ENCODE measurements at places on chromosomes 2 and 18.

- DNase-seq = no peak
These were observed 172.7 kb upstream of the FHL2 start for GRCh38 chr2:105571445-105571987.

- no peak for DNase-seq
These were observed 95.0 kb upstream of the EML6 start for GRCh38 chr2:54628418-54628817.

GRCh38 chr2:237765875-237766274 is 32.7 kb upstream of the RBM44 start:
- DNase-seq = no peak

GRCh38 chr2:149200109-149200520 is 130.3 kb upstream of the LYPD6 start:
- DNase-seq = peak; percentile 30

GRCh38 chr2:20432714-20433113 is 14.2 kb upstream of the RHOB start:
- DNase-seq = no peak

DNA sequence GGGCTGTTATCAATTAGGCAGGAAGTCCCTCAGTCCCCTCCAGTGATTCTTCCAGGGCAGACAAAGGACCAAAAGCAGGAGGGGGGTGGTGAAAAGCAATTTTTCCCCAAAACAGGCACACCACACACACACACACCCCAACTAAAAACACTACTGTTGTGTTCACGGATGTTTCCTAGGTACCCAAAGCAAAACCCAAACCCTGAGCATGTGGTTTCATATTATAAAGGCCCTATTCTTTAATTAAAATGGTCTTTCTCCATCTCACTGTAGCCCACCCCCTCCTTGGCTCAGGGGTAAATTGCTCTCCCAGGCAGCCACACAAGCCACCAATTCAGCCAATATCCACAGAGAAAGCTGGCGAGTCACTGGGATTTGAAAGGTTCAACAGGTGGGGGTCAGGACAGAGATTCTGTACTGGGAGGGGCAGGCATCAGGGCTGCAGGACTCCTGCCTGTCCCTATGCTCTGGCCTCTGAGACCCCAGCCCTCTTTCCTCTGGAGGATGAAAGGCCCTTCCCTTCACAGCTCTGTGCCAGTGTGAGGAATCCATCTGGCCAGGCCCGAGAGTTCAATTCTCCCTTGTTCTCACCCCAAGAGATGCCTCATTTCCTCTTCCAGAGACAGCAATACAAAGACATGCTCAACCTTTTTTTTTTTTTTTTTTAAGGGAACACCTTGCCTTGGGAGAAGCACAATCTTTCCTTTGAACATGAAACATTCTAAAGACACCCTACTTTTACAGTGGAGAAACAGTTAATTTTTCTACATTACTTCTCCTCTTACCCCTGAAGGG is 43.6 kb downstream of the SPRED2 start:
- no peak for DNase-seq

DNA sequence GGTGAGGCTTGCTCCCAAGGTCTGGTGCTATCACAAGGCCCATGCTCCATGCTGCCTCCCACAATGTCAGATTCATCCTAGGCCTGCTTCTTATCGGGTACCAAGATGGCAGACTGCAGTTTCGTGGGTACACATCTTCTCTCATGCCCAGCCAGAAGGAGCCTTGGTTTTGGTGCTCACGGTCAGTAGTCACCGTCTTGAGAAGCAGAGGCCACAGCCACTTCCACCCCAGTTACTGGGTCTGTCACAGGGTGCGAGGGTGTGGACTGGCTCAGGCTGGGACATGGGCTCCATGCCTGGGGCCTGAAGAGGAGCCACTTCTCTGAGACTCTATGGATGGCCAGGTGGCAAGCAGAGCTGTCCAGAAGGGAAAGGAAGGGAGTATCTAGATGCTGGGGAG is 178.8 kb upstream of the HS6ST1 start:
- DNase-seq = no peak

DNA sequence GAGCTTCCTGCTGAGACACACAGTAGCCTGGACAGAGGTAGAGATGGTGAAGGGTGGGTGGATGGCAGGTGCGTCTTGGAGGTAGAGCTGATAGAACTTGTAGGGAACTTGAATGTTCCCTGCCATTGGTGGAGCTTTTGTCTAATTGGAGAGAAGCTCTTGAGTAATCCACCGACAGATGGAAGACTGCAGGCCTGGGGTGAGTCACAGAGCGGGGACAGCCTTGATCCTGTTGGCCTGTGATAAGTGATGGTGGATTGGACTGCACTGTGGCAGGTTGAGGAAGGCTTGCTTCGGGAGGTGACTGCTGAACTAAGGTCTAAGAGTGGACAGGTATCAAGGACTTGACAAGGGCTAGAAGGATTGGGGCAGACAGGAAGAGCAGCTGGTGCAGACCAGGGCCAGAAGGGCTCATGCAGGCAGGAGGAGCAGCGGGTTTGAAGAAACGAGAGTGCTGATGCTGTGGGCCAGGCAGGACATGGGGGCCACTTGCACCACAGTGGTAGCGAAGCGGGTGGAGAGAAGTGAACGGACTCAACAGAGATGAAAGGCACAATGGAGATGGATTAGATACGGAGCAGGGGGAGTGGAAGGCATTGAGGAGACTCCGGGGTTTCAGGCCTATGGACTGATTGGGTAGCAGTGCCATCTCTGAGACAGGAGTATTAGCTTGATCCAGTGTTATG is 16.3 kb downstream of the CABLES1 start:
- no peak for DNase-seq

DNA sequence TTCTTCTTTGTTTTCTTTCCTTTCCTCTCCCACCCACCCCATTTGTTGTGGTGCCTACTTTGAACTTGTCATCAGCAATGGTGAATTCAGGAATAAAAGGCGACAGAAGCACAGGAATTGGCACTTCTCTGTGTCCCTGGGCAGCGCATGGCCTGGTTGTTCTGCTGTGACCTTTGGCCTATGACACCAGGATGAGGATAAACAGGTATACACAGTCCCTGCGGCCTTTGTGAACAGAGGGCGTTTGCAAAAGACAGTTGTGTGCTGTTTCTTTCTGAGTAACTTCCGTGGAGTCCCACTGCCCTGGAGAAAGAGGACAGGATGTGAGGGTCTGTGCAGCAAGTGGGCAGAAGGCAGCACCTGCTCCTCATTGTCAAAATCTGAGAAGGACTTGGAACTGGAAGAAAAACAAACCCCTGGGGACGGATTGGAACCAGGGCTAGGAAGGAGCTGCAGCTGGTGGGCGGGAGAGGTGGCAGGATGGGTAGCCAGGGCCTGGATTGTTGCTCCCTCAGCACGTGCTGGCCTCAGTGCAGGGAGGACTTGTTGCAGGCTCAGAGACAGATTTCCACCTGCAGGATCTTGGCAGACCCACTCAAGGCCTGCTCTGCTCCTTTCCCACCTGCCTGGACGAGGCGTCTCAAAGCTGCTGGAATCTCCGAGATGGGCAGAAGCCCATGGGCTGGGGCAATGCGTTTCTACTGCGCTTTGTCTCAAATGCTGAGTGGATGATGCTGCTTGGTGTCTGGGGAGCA is 159.5 kb downstream of the ACKR3 start:
- no peak for DNase-seq

GRCh38 chr2:206457188-206457634 is 13.9 kb downstream of the ADAM23 start:
- no peak for DNase-seq

DNA sequence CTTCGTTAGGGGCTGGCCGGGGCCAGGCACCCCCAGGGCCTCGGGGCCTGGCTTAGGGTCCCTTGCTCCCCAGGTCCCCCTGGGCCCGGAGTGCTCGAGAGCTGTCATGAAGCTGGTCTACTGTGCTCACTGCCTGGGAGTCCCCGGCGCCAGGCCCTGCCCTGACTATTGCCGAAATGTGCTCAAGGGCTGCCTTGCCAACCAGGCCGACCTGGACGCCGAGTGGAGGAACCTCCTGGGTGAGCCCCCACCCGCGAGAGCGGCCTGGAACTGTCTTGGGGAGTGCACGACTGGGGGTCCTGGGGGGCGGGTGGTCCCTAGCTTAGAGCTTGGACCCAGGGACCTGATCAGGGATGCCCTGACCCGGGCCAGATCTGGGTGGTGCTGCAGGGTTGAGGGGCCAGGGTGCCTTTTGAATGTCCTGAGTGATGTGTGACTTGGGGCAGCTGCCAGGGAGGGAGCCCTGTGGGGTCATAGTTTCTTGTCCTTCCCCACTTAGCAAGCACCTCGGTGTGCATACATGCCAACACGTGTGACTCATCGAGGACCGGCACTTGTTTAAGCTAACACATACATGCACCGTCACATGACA is 27.9 kb downstream of the GPC1 start:
- DNase-seq = no peak

DNA sequence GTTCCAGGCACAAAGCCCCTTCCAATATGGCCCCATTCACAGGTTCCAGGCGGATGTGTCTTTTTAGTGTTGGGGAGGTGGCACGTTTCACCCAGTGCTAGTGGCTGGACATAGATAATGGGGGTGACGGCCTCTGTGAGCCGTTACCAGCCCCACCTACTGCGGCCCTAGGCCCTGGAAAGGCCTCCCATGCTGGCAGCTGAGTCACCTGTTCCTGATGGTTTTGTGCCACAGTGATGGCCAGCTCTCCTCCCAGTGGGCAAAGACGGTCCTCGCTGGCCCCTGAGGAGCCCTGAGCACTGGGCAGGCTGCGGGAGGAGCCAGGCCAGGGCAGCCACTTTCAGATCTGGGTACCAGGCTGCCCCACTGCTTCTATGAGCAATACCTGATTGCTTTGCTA is 40.0 kb upstream of the GPC1 start:
- no peak for DNase-seq

GRCh38 chr2:204260162-204260877 is 285.0 kb upstream of the PARD3B start:
- peak; percentile 76 for DNase-seq

DNA sequence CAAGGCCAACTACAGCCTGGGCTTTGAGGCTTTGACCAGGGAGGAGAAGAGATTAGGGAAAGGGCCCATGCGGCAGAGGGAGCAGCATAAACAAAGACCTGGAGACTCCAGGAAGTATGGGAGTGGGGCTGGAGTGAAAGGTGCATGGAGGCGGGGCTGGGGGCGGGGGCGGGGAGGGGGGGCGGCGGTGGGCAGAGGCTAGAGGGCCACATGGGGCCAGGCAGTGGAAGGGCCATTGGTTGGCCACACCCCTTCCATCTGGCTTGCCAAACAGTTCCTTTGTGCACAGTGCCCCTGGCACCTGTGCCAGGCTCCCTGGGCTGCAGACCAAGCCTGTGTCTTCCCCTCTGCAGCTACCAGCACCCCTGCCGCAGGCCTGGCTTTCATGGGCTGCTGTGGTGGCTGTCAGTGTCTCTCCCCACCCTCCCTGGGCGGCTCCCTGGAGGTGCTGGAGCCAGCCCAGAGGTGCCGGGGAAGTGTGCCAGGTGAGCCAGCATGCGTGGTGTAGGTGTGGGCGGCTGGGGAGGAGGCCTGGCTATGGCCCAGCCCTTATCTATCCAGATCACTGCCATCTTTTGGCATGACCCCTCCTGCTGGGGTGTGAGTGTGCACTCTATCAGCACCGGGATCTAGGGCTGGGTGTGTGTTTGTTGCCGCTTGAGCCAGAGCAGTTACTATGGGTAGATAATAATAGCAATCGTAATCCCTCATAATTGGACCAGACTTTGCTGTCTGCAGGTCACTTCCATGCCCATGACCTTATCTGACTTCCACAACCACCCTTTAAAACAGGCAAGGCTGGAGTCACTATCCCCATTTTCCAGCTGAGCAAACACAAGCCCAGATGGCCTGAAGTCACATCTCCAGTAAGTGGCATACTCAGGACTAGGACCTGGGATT is 30.5 kb downstream of the DNMT3A start:
- DNase-seq = no peak

GRCh38 chr18:9201224-9201623 is 64.6 kb downstream of the ANKRD12 start:
- no peak for DNase-seq

GRCh38 chr2:33215299-33215698 is 261.1 kb upstream of the RASGRP3 start:
- DNase-seq = peak; percentile 75

DNA sequence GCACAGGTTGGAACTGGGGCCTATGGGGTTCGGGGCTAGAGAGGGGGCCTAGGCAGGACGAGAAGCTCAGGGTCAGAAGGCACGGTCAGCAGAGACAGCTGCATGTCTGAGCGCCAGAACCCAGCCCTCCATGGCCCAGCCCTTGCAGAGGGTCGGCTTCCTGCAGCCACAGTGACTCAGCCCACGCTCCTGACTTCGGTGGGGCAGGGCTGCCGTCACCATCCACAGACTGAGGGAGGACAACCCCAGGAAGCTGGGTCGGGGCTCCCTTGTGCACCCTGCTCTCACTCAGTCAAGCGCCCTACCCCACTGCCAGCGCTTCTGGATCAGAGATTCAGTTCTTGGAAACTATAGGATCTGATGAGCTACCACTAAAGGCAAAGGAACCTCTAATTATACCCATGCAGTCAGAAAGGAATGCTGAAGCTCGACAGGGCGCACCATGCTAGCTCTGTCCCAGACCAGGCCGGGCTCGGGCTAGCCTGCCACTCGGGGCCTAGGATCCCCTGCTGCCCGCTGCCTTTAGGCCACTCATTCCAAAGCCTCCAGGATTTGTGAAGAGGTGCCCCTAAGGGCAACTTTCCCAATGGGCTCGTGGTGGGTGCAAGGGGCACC is 3.0 kb downstream of the ACTR1B start:
- no peak for DNase-seq
